Aortic smooth muscle cell (primary cell): ENCODE measurements at places on chromosomes 3 and 15. TPM values are rescaled to one million over a fixed set of nuclear protein-coding genes. Genes with fewer than 3 reads are reported as not detected.

IL1RAP gene
- total RNA-seq: 16.8 and 19.0 TPM in 2 replicates

GOLGA8G gene
- not detected in 2 replicates for total RNA-seq

KCNAB1 gene
- total RNA-seq: 1.9 and 6.6 TPM in 2 replicates

NR1I2 gene
- under 0.01 and 0.06 TPM in 2 replicates for total RNA-seq

SLCO2A1 gene
- not detected in 2 replicates for total RNA-seq

VEPH1 gene
- total RNA-seq: 43.6 and 62.6 TPM in 2 replicates

SLC9C1 gene
- total RNA-seq: 0.13 and 0.44 TPM in 2 replicates

PARP16 gene
- total RNA-seq: 1.2 and 1.9 TPM in 2 replicates

ZNF662 gene
- total RNA-seq: 1.7 and 2.1 TPM in 2 replicates

CACNA2D3 gene
- total RNA-seq: 0.12 and 0.79 TPM in 2 replicates

MME gene
- 22.7 and 35.8 TPM in 2 replicates for total RNA-seq

ACTC1 gene
- total RNA-seq: 0.12 TPM in 1 of 2 replicates, not detected in the other

KCNH8 gene
- total RNA-seq: not detected in 2 replicates

MAGI1 gene
- 10.6 and 11.0 TPM in 2 replicates for total RNA-seq

CRTC3 gene
- 10.6 and 15.5 TPM in 2 replicates for total RNA-seq

SUSD5 gene
- 4.8 and 6.1 TPM in 2 replicates for total RNA-seq

CCNB2 gene
- total RNA-seq: 24.0 and 25.8 TPM in 2 replicates
